ENCODE measurements at places on chromosomes 2 and 18.

DNA sequence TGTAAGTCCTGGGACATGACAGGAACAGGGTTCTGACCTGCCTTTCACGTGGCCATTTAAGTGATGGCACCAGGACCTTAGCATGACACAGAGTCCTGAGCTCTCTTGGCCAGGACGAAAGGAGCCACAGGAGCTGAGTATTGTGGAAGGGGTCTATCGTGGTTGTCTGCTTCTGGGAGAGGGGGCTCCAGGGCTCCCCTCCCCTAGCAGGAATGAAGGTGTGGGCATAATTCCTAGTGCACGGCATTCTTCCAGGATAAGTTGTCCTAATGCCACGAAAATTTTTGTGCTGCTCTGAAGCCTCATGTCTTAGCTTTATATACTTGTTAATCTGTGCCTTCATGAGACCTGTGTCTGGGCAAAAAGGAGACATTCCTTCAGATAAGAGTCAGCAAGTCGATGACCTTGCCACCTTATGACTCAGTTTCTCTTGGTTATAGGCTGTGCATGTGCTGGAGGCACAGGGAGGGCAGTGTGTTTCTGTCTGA lies 17.1 kb downstream of the GATA6 start:
- DNase-seq, result no peak

GRCh38 chr2:15861172-15861822 lies 79.1 kb upstream of the MYCN start:
- no peak for DNase-seq

- no peak for DNase-seq
Measured at GRCh38 chr2:205665791-205666190, 16.5 kb upstream of the NRP2 start.

GRCh38 chr2:112055730-112056625 lies 909 bp downstream of the TMEM87B start:
- peak; percentile 26 for DNase-seq

DNA sequence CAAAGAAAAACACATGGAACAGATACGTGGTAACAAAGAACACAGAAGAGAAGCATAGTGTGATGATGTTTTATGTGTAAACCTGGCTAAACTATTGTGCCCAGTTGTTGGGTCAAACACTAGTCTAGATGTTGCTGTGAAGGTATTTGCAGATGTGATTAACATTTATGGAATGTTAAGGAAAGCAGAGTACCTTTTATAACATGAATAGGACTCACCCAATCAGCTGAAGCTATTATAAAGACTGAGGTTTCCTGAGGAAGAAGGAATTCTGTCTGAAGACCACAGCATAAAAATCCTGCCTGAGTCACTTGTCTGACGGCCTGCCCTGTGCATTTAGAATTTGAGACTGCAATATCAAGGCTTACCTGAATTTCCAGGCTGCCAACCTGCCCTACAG lies 253.1 kb downstream of the DYM start:
- DNase-seq, result no peak

DNA sequence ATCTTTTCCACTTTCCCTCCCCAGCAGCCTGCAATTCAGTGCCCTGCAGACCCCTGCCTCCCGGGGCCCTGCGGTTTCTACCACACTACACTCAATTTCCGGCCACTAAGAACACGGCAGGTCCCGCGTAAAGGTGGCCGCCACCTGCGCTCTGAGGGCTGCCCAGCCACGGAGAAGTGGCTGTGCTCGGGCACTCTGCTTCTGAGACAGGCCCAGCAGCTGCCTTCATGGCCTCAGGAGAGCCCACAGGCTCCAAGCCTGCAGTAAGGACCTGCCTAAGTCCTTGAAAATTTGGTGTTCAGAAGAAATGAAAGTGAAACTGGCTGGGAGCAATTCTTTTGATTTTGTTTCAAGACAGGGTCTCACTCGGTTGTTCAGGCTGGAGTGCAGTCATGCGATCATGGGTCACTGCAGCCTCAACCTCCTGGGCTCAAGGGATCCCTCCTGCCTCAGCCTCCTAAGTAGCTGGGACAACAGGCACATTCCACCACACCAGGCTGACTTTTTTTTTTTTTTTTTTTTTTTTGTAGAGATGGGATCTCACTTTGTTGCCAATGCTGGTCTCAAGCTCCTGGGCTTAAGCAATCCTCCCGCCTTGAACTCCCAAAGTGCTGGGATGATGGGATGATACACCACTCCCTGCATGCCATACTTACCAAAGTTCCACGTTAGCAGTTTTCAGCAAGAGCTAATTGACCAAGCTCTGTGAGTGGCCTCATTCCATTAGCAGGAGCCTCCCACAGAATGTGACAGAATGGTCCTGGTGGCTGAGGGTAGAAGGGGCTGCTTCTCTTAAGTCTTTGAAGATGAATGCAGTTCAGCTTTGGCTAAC lies 14.6 kb upstream of the ALPP start:
- no peak for DNase-seq

DNA sequence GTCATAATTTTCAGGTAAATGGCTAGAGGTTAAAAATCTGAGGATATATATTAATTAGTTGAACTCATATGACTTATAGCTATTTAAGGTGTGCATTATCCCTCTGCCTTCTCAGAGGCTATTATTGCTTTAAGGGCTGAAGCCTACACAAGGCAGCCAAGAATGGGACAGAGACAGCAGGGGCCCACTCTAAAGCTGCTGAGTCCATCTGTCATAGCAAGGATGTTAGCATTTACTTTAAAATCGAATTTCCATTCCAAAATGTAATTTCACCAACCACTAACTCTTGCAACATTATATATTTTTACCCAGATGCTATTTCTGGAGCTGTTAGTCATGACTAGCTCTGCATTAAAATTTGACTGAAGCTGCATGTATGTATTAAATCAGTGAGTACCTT lies 236.3 kb upstream of the FSIP2 start:
- DNase-seq, result no peak

GRCh38 chr2:190940454-190940853 lies 59.8 kb downstream of the GLS start:
- DNase-seq, result no peak

- no peak for DNase-seq
Measured at GRCh38 chr2:177255227-177255601, 9.3 kb downstream of the NFE2L2 start.

GRCh38 chr2:207683879-207684627 lies 27.4 kb upstream of the CCNYL1 start:
- no peak for DNase-seq

- no peak for DNase-seq
Measured at GRCh38 chr2:237643066-237643465, 15.7 kb downstream of the LRRFIP1 start.

GRCh38 chr2:68344031-68344430 lies 21.1 kb upstream of the PLEK start:
- DNase-seq, result no peak

DNA sequence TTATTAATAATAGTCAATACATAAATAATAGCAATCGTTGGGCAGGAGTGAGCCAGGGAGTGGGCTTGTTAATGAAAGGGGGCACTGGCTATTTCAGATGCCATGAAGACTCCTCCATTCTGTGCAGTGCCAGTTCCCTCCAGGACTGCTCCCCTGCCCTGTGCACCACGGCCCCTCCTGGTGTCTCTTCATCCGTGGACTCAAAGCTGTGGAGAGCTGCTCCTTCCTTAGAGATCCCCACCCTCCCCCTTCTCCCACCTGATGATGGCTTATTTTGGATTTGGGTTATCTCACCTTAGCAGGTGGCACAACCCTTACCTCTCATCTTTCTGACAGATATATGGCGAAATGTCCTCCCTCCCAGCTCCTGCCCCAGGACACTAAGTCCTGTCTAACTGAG lies 3.1 kb upstream of the CELF4 start:
- DNase-seq, result no peak
